GDM1 (cell line): ENCODE measurements at places on chromosomes 3 and 15.

DNA sequence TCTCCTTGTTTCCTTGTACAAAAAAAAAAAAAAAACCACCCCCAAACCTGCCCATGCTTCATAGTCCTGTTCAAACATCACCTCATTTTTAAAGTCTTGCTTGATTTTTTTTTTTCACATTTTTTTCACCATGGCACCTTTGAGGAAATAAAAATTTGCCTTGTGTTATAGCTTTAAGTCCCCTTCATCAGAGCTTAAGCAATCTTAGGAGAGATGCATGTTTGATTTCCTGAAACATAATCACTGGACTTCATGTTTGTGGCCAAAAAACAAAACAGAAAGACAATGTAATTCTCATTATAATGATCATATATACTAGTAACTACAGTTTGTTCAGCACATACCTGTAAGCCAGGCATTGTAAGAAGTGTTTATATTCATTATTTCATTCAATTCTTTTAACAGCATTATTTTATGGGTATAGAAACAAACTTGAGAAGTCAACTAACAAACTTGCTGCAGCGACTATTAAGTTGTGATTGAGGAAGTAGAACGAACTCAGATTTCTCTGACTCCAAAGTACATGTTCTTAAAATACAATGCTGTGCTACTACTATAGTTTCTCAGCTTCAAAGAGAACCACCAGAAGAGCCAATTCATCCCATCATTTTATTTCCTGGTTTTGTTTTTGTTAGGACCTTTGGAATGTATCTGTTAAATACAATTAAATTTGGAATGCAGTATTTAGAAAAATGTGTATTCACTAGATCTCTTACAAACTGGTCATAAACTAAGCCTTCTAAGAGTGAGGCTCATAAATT is 203.8 kb downstream of the TCF12 start:
- DNase-seq = no peak

DNA sequence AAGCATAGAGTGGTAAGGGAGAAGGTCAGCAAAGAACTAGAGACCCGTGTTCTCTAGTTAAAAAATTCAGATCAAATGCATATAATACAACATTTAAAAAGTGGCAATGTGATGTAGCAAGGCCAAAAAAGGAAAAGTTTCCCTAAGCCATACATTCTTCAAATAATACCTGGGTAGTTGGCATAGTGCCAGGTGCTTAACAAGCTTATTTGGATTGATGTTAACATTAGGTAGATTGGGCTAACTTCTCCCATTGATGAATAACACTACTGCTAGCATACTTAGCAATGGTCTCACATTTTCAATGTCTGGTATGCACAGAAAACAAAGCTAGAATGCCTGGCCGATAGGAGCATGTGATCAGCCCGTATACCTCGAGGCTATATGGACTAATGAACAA is 283.6 kb upstream of the RARB start:
- DNase-seq = no peak

- DNase-seq = peak; percentile 15
Measured at GRCh38 chr15:98845138-98845884, 162.3 kb downstream of the PGPEP1L start.

DNA sequence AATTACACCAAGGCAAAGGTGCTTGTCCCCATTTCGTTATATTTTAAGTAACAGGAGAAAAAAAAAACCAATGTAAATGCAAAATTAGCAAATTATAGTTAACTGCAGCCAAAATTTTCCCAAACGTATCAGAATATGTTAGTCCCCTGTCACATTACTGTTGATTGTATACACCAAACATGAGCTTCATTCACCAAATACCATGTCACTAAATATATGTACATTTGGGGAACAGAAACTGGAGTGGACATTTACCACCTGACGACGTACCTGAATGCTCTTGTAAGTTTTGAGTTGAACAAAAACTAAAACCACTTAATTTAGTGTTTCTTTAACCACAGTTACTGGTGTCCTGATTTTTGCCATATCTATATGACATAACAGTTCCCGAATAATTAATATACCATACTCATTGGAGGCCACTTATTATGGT is 3.3 kb upstream of the FOXP1 start:
- no peak for DNase-seq

GRCh38 chr15:59256482-59256881 is 49.8 kb downstream of the LDHAL6B start:
- DNase-seq = no peak

DNA sequence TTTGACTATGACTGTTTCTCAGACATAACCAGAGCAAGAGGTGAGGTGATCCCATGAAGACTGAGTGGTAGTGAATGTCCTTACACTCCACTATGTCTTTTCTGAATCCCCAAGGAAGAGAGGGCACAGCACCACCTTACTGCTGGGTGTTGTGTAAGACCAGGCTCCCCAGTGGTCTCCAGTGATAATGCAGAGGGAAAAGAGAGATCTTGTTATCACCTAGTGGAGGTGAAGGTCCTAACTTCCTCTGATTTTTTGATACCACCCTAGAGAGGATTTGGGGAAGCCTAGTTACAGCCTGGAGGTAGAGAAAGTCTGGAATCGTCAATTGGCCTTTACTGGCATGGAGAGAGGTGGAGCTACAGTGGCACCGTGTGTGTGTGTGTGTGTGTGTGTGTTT is 288.0 kb upstream of the BCHE start:
- DNase-seq = no peak

DNA sequence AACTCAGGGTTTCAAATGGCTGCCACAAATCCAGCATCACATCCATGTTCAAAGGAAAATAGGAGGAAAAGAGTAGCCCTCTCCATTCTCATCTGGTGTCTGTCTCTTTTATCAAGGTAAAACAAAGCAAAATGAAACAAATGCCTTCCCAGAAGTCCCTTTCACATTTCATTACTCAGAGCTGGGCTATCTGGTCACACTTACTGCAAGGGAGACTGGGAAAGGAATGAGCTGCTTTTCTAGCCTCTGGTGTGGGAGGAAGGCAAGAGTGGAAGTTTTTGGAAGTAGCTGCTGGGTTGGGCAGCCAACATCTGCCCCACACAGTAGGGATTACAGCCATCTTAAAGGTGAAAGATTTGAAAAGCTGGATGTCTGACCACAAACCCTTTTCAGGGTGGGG is 51.8 kb downstream of the KLF15 start:
- DNase-seq = no peak

- no peak for DNase-seq
Measured at GRCh38 chr15:31228980-31229826, 97.4 kb upstream of the KLF13 start.

DNA sequence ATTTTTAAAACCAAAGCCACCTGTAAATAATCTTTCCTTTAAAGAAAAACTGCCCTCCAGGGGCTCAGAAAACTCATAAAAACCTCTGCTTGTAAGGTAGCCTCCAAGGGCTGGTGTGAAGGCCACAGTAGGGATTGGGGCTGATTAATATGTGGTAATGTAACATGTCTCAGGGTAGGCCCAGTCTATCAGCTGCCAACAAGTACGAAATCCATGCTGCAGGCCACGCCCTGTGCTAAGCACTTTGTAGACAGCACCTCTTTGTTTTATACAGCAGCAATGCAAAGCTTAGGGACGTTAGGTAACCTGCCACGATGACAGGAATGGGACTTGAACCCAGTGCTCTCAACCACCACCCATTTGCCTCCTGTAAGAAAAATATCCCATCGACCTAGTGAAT is 65.6 kb upstream of the PRICKLE2 start:
- no peak for DNase-seq

- no peak for DNase-seq
Measured at GRCh38 chr3:89165636-89166263, 58.3 kb downstream of the EPHA3 start.

GRCh38 chr3:46416125-46416810 is 9.2 kb downstream of the CCRL2 start:
- DNase-seq = no peak

DNA sequence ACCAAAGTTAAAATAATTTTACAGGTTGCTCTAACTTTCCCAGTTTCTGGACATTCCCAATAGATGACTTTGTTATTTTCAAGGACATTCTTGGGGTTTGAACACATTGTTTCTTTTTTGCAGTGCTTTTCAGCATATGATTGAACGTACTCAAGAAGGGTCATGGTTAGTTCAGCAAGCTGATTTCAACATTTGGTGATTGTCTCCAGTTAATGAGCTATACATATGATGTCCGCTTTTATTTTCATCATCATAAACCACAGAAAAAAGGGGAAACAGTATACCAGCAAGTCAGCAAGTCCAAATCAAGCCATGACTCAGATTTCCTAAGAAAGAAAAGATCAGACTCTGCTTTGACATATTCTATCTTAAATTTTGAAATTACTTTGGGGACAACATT is 69.4 kb downstream of the B3GALNT1 start:
- no peak for DNase-seq

DNA sequence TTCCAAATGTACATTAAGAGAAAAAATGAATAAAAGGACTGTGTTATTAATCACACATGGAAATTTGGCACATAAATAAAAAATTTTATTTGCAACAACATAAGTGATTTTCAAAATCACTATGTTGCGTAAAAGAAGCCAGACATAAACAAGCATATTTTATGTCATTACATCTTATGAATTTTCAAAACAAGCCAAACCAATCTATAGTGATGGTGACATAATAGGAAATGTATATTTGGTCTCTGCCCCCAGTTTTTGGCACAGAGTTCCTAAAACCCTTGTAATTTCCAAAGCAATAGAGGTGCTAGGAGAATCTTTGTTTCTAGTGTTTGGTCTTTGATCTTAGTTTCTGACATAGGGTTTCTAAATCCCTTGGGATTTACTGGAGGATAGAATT is 543.3 kb downstream of the ZBBX start:
- DNase-seq = no peak

- DNase-seq = no peak
Measured at GRCh38 chr15:66747886-66748707, 46.1 kb downstream of the SMAD6 start.

DNA sequence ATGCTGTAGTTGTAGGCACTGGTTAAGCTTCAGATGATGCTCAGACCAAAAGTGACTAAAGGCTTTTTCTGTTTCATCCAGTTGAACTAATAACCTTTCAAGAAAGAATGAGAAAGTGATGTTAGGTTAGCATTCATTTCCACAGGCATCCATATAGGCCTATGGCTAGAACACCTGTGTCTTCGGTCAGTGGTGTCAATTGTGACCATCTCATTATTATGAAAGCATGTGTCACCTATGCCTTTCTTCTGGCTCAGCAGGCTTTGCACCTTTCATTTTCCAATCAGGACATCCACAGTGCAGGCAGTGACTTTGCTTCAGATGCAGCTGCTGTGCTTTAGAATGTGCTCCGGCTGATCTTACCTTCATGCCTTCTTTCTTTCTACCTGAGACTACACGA is 57.9 kb downstream of the B3GNT5 start:
- DNase-seq = no peak

DNA sequence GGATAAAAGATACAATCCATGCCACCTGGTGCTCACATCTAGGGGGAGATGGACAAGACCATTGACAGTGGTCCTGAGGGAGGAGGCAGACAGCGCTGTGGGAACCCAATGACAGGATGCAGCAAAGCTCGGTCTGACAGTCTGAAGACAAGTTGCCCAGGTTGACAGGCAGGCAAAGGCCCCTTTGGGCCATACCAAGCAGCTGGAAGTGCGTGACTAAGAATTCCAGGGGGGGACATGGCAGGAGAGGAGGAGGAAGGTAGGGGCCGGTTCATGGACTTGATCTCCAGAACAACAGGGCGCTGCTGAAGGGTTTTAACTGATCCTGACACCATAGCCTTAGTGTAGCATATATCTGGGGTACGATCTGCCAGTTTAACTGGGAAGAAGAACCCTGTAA is 83.4 kb downstream of the RPLP1 start:
- no peak for DNase-seq

GRCh38 chr3:134932035-134932434 is 137.0 kb downstream of the EPHB1 start:
- DNase-seq = no peak

- DNase-seq = no peak
Measured at GRCh38 chr3:27591312-27592210, 107.4 kb upstream of the SLC4A7 start.

DNA sequence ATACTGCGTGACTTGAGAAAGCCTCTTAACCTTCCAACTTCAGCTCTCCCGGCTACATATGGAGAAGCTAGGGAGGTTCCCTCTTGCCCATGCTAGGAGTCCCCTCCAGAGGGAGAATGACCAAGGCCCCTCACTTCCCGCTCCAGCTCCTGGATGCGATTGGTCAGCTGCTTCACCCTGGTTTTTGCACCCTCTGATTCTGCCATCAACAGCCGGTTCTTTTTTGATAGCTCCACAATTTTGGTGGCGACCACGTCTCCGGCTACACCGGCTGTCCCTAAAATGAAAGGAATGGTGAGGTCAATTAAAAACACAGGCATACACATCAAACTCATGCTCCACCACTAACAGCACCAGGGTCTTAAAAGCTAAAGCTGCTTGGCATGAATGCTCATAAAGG is 20.6 kb downstream of the CCDC13 start:
- no peak for DNase-seq

DNA sequence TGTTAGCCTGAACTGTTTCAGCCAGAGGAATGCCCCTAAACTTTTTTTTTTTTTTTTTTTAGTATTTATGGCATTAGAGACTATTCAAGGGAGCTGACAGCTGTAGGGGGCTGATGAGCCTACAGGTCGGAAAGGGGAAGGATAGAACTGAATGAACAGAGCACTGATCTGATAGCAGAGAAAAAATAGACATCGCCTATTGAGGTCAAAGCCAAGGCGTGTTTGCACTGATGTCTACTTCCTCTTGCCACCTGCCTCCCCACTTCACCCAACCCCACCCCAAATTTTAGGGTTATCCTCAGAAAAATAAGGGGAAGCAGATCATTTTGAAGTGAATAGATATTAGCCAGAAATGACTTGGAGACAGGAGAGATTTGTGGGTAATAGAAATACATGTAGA is 3.0 kb upstream of the ZMAT3 start:
- no peak for DNase-seq

DNA sequence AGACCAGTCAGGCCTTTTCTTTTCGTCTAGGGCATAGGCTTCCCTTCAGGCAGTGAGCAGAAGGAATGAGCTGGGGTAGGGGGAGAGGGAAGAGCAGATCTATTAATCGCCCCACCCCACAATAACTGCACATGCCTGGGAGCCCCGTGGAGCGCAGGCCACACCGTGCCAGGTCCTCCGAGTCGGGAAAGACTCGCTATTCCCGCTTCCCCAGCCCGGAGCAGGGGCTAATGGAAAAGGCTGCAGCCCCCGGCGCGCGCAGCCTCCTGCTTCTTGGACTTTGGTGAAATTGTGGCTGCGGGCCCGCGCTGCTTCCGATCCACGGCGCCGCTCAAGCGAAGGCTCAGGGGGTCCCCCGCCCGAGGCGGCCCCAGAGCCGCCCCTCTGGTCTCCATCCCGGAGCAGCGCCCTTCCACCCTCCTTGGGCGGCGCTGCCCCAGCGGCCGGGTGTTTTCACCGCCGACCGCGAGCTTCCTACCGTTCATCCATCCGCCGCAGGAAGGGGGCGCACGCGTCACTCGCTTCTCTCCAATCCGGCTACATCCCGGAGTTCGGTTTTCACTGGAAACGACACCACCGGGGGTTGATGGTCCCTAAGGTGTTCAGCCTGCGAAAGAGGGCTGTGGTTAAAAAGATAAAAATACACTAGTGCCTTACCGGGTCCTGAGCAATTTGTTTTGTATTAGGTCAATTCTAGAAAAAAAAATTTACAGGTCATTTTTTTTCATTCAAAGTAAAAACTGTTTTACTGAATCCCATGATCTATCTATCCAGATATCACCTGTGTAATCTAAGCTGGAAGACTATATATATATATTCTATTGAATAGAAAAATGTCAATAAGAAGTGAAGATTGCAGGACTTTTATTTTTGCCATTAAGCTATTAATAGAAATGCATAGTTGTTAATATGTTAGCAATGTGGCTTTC is 4.4 kb upstream of the SYNM start:
- peak; percentile 44 for DNase-seq

- no peak for DNase-seq
Measured at GRCh38 chr3:125433091-125433534, 58.0 kb upstream of the ZNF148 start.
